Foreskin keratinocyte (primary cell): ENCODE measurements at places on chromosomes 2 and 18.

DNA sequence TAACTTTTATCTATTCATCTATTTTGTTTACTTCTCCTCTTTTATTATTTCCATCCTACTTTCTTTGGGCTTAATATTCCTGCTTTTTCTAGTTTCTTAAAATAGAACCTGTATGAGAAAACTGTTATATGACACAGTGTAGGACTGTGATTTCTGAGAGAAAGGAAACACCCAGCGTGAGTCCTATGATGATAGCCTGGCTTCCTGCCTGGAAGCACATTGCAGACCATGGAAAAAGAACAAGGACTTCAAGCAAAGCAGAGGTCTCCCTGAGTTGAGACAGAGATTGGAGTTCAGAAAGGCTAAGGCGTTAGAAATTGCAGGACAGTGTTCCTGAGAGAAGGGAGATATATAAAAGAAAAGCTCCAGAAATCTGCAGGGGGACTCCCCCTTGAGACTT is 7.8 kb downstream of the RBM44 start:
- DNase-seq = no peak

GRCh38 chr18:38706373-38706772 is 1140.8 kb upstream of the CELF4 start:
- no peak for DNase-seq

- no peak for DNase-seq
These were observed 76.5 kb downstream of the NOL10 start for GRCh38 chr2:10613263-10613662.

- no peak for DNase-seq
These were observed 25.6 kb upstream of the ATIC start for GRCh38 chr2:215286309-215286708.

GRCh38 chr2:203786549-203787351 is 80.3 kb downstream of the CD28 start:
- no peak for DNase-seq

DNA sequence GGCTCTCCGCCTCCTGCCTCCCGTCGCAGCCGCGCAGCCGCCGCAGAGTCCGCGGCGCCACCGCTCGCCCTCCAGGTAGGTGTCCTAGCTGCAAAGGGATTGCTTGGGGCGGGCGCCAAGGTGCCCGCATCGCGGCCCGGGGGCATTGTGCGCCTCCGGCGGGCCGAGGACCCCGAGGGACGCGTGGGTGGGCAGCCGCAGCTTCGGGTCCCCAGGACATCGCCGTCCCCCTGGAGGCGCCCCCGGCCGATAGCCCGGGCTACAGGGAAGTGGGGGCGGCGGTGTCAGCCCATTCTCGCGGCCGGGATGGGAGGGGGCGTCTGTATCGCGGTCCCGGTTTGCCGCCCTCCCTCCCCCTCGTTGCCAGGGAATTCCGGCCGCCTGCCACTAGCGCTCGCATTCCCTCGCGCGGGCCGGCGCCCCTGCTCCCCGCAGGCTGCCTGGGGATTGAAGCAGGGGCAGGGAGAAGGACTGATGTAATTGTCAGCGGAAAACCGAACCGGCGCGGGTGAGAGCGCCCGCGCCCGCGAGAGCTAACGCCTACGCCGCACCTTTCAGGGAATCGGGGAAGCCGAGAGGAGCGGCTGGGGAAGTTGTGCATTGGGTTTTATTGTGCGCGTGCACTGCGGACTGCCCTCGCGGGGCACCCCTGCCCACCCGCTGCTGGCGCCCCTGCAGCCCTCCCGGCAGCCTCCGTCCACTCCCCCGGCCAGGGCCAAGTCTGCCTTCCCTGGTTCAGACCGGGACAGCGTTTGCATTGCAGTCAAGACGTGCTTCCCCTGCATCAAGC is 483 bp downstream of the OSBPL6 start:
- DNase-seq = peak; percentile 58
